Fibroblast of the conjunctiva (primary cell): ENCODE measurements at places on chromosomes 5 and 9.

- DNase-seq = no peak
Measured at GRCh38 chr9:75229605-75230332, 141.5 kb downstream of the OSTF1 start.

- DNase-seq = no peak
Measured at GRCh38 chr5:58044166-58044565, 415.7 kb downstream of the PLK2 start.

DNA sequence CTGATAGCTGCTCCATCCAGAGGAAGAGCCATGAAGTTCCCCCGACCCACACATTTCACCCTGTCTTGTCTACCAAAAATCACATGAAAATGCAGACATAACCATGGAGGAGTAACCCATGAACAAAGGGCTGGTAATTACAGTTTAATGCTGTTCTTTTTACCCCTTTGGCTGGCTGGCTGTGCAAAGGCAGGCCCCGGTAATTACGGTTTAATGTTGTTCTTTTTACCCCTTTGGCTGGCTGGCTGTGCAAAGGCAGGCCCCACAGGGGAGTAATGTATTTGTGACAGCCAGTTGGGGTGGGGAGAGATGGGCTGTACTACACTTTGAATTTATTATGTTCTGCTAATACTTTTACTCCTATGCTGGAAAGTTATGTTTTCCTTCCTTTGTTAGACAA is 41.7 kb downstream of the PIK3R1 start:
- DNase-seq = no peak

DNA sequence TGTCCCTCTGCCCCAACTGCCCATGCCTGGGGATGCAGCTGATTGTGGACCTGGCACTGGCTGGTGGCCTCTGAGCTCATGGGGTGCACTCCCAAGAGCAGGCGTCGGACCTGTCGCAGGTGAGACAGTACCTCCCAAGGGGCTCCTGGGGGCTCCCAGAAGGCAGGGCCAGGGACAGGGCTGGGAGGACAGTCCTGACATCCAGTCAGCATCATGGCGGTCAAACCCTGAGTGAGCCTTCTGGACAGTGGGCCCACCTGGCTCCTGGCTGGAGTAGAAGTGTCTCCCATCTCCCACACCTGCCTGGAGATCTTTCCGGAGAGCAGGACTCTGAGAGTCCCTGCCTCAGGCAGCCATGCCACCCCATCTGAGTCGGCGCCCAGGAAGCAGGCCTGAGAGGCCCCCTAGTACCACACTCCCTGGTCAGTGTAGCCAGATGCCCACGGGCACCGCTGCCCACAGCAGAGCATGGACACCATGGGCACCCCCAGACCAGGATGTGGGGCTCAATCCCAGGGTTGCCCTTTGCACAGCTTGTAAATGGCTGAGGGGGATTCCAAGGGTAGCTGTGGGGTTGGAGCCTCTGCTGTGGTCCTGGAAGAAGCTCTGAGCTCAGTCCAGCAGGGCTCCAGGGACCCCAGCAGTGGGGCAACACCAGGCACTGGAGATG is 6.6 kb downstream of the LCN9 start:
- DNase-seq = no peak

GRCh38 chr5:124410539-124411488 is 335.6 kb downstream of the ZNF608 start:
- no peak for DNase-seq

- no peak for DNase-seq
Measured at GRCh38 chr5:169133531-169133930, 167.4 kb downstream of the SLIT3 start.

GRCh38 chr5:137862251-137862650 is 5.4 kb upstream of the MYOT start:
- no peak for DNase-seq

- no peak for DNase-seq
Measured at GRCh38 chr9:93013856-93014582, 44.5 kb upstream of the SUSD3 start.

- DNase-seq = no peak
Measured at GRCh38 chr5:65434122-65434521, 47.6 kb downstream of the ADAMTS6 start.

DNA sequence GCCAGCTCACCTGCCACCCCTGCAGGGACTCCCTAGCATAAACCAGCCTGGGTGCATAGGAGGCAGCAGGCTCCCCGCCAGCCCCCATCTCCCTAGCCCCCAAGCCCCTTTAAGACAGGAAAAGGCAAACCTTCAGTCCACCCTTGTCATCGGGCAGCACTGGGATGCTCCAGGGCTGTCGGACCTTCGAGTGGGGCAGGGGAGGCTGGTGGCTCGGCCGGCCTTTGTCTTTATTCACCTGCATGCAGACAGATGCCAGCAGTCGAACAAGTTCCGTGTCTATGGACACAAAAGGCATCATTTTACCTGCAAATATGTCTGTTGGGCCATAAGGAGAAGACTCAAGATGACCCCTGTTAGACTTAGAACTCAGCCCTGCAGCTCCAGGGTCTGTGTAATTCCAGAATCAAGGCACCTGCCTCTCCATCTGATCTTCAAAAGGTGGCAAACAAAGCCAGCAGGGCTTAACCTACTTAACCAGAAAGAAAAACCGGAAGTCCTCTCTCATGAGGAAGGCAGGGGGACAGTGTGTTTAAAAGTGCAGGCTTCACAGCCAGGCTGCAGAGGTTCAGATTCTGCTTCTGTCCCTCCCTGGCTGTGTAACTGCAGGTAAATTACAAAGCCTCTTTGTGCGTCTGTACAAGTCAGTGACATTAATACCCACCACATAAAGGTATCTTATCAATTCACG is 16.2 kb downstream of the ANKS6 start:
- DNase-seq = no peak

DNA sequence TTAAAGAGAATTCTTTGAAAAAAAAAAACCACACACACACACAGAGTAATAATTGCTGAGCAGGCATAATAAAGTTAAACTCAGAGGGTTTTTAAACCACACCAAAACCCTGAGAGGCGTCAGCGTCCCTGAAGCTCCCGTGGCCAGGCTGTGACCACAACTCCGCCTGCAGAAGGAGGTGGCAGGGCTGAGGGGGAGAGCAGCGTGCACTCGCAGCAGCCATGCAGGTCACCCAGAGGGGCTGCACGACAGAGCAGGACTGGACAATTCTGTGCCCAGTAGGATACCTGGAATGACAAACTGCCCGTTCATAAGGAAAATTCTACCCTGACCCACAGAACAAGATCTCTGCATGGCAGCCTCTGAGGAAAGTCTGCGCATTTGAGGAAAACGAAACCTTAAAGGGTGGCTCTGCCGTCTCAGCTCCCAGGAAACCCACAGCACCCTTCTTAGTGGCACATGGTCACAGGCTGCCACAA is 44.0 kb downstream of the ROR2 start:
- DNase-seq = no peak

DNA sequence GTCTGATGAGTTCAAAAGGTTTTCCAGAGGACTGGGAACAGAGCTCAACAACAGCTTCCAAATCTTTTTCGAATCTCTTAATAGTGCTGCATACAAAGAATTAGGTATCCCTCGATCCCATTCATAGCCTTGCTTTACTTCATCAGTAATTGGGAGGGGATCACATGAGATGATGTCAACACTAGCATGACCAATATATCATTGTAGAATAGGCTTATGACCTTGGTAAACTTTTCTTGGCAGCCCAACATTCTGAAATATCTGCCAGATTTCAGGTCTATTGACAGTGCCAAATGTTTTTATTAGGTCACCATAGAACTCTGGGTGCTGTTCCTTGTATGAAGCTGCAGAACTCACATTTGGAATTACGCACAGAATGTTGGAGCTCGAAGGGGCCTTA is 228.9 kb downstream of the FGF10 start:
- no peak for DNase-seq

- no peak for DNase-seq
Measured at GRCh38 chr5:112646139-112646936, 91.3 kb upstream of the APC start.

- DNase-seq = peak; percentile 17
Measured at GRCh38 chr9:83444110-83444509, 94.1 kb downstream of the FRMD3 start.

DNA sequence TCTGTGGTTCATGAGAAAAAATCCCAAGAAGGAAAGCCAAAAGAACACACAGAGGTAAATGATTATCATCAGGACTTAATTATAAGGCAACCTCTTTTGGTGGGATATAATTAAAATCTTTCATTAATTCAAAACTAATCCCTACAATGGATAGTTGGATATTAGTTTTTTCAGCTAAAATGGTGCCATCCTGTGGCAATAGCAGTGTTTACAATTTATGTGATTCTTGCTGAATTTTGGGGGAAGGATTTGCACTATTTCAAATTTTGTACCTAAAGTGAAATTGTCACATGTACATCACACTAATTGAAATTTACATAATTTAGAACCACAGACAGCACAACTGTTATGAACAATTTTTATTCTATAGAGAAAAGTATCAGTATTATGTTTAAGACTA is 67.0 kb downstream of the CAST start:
- DNase-seq = no peak

DNA sequence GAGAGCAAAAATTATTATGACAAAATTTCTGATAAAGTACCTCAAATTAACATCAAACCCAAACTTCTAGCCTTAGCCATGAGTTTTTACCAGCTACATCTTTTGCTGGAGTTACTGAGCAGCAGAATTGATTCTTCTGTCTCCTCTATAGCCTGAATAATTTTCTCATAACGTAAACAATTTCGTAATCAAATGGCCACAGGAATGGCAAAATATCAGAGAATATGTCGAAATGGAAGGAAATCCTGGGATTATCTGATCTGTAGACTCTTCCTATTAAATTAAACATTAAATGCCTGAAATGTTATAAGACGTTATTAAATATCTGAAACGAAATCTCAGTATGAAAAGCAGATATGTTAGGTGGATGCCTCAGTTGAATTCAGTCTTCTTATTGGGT is 41.1 kb downstream of the LURAP1L start:
- peak; percentile 53 for DNase-seq

DNA sequence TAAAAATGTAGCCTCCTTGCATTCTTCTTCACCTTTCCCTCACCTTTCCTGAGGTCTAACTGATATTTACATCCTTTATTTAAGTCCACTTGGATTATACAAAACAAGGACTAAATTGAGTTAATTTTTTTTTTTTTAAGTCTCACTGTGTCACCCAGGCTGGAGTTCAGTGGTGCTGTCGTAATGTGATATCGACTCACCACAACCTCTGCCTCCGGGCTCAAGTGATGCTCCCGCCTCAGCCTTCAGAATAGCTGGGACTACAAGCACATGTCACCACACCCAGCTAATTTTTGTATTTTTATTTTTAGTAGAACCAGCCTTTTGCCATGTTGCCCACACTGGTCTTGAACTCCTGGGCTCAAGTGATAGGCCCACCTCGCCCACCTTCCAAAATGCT is 195.3 kb downstream of the BNC2 start:
- DNase-seq = no peak

GRCh38 chr5:181039471-181039870 is 595 bp upstream of the BTNL9 start:
- DNase-seq = no peak

- DNase-seq = peak; percentile 23
Measured at GRCh38 chr5:157603333-157604190, 28.0 kb upstream of the ADAM19 start.

DNA sequence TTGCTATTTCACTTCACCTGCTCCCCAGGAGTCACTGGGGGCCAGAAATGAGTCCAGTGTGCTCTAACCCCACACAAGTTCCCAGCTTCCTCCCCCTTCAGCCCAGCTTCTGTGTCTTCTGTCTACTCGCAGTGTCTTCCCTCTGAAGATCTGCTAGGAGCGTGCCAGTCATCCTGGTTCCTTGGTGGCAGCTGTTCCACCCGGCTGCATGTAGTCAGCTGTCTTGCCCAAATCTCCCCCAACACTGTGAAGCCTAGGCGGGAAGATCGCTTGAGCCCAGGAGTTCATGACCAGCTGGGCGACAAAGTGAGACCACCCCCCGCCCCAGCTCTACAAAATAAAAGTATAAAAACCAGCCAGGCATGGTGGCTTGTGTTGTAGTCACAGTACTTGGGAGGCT is 154.0 kb downstream of the GDNF start:
- DNase-seq = no peak

GRCh38 chr5:32358611-32359010 is 45.9 kb upstream of the MTMR12 start:
- no peak for DNase-seq

GRCh38 chr5:113181409-113181808 is 204.8 kb downstream of the DCP2 start:
- DNase-seq = no peak

- DNase-seq = no peak
Measured at GRCh38 chr5:128021411-128021810, 62.2 kb upstream of the SLC12A2 start.

DNA sequence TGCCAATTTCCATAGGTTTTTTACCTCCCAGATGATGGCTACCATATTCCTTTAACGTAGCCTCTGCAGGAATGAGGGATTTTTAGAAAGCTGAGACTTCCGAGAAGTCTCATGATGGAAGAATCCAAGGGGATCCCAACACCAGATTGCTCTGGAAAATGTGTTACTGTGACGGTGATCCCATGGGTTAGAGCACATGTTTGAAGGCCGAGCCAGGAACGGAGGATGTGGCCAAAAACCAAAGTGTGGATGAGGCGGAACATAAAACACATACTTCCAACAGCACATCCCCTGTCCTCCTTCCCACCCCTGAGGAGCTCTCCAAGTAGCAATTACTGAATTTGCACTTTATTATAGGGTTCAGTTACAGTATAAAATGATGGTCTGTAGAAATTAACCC is 82.6 kb downstream of the GPR21 start:
- DNase-seq = no peak

DNA sequence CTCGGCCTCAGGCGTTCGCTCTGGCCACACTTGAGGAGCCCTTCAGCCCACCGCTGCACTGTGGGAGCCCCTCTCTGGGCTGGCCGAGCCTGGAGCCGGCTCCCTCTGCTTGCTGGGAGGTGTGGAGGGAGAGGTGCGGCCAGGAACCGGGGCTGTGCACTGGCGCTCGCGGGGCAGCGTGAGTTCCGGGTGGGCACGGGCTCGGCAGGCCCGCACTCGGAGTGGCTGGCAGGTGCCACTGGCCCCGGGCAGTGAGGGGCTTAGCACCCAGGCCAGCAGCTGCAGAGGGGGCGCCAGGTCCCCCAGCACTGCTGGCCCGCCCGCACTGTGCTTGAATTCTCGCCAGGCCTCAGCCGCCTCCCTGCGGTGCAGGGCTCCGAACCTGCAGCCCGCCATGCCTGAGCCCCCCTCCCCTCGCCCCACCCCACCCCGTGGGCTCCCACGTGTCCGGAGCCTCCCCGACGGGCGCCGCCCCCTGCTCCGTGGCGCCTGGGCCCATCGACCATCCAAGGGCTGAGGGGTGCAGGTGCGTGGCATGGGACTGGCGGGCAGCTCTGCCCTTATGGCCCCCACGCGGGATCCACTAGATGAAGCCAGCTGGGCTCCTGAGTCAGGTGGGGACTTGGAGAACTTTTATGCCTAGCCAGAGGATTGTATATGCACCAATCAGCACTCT is 138.2 kb downstream of the PDZD2 start:
- DNase-seq = no peak

- no peak for DNase-seq
Measured at GRCh38 chr5:154820383-154820782, 30.0 kb downstream of the FAXDC2 start.
